Activated gamma-delta T cell treated with anti-CD3 and anti-CD28 coated beads, Interleukin-2, amount 50 U/mL, for 16 hours (primary cell): ENCODE measurements at places on chromosomes 1 and 21.

DNA sequence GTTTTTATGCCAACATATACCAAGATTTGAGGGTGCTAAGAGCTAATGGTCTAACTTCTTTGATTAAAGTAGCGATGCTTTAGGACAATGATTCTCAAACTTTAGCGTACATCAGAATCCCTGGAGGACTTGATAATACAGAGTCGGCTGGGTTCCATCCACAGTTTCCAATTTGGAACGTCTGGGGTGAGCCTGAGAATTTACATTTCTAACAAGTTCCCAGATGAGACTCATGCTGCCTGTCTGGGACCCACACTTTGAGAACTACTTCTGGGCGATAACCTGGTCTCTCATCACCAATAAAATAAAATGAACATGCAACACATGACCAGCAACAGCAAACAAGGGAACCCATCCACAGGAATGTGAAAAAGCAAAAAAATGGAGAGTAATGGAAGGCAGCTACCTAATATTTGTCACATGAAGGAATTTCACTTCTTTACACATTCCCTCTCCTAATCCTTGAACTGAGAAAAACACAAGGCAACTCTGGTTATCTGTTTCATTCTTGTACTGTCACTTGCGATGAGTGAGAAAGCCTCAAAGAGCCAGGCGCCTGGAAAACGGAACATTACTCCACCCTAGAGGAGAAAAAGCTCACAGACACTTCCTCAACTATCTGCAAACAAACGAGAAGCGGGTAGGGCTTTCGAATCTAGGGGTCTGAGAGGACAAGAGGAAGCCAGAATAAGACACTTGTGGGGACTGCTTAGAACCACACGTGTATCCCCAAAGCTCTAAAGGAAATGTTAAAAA lies 14.0 kb downstream of the HSF2BP start:
- no peak for DNase-seq

DNA sequence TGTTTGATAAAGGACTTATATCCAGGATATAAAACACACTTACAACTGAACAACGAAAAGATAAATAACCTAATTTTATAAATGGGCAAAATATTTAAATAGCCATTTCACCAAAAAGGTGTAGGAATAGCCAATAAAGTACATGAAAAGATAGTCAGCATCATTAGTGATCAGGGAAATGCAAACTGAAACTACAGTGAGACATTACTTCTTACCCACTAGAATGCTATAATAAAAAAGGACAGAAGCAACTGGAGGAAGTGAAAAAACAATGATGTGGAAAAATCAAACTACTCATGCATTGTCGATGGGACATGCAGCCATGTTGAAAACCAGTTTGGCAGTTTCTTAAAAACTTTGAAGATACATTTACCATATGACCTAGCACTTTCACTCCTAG lies 43.4 kb upstream of the HSD3B1 start:
- no peak for DNase-seq

- DNase-seq: no peak
These were observed 18.5 kb downstream of the WLS start for GRCh38 chr1:68213843-68214242.

DNA sequence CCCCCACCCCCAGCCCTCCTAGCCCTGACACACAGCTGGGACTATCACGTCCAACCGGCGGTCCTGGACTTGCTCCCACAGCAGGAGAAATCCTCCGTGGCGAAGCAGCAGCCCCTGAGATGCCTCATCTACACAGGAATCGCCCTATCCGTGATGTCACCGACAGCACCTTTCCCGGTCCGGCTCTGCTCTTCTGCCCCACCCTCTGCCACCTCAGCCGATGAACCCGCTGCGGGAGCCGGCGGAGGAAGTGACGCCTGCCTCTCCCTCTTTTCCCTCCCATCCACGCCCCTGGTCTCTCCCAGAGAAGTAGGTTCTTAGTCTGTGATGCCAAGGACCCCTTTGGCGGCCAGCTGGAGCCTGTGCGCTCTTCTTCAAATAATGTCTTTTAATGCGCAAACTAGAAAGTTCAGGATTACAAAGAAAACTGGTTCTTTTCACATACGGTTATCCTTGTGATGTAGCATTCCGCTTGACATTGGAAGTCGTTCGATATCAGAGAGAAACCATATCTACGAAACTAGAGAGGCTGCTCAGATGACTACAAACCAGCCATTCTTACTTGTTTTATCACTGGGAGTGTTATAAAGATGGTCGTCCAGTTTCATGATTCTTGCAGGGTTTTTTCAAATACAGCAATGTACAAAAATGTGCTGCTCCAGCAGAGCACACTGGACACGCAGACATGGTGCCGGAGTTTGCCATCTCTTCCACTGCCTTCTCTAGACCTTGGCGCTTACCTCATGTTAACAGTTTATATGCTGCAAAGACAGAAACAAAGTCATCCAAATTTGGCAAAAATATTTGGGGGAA lies 120.3 kb downstream of the PPIAL4G start:
- no peak for DNase-seq

DNA sequence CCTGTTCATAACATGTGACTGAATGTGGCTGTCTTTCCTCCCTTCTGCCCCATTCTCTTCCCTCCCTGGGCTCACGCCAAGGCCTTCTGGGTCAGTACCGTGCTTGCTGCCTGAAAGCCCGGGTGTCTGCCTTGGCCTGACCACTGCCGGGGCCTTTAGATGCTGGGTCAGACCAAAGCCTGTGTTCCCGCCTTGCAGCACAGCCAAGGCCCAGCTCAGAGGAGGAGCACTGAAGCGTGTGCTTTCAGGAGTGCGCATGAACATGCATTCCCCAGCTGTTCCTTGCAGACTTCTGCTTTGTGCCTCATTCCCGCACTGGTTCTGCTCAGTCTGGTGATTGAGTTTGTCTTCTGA lies 27.0 kb upstream of the SARS1 start:
- no peak for DNase-seq

- DNase-seq: no peak
These were observed 45.6 kb downstream of the EPHB2 start for GRCh38 chr1:22756125-22756735.

- no peak for DNase-seq
These were observed 28.8 kb upstream of the TSPAN2 start for GRCh38 chr1:115118086-115118485.

- DNase-seq: no peak
These were observed 6.4 kb upstream of the CGN start for GRCh38 chr1:151504759-151505158.

DNA sequence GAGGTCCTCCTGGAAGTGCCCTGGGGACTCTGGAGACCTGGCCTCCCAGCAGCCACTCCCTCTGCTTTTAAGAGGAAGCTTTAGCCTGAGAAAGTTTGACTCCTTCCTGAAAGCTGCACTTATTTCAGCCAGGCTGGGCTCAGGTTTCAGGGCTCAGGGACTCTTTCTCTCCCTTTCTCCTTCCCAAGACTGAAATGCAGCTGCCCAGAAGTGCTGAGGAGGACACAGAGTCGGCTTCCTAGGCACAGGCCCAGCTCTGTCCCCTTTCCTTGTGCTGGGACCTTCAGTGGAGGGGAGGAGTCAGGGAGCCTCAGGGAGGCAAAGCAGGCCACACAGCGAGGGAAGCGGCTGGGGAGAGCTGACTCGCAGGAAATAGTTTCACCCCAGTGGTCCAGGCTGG lies 137.3 kb downstream of the NAV1 start:
- DNase-seq: no peak

GRCh38 chr1:228270032-228270431 lies 62.2 kb downstream of the OBSCN start:
- DNase-seq: no peak

GRCh38 chr1:42251042-42251441 lies 84.0 kb downstream of the FOXJ3 start:
- no peak for DNase-seq

DNA sequence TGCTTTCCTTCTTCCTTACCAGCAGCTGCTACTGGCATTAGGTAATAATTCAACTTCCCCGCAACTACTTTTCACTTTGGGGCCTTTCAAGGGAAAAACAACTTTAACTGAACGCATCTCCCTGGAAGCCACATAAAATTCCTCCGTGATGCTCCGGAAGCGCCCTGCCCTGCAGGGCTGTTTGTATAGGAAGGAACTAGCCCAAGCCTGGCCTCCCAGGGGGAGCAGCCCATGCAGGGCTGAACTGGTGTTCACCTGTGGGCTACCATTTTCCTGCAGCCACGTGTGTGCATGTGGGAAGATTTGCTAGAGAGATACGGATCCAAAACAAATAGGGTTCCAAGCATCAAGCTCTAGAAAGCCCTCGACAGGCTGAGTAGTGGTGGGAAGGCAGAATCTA lies 14.4 kb downstream of the CLDN14 start:
- no peak for DNase-seq
